ENCODE measurements at places on chromosomes 7 and 10. TPM values are rescaled to one million over a fixed set of nuclear protein-coding genes. Genes with fewer than 3 reads are reported as not detected.

GRCh38 chr10:67669978-67670377 is 26.0 kb downstream of the CTNNA3 start:
- H3K36me3 ChIP-seq: no peaks in the 10 kb centered on the region
- no peaks in the 10 kb centered on the region for H3K27me3 ChIP-seq
- no peak for DNase-seq
- peaks cover 17% of the 10 kb centered on the region for H3K4me1 ChIP-seq

DNA sequence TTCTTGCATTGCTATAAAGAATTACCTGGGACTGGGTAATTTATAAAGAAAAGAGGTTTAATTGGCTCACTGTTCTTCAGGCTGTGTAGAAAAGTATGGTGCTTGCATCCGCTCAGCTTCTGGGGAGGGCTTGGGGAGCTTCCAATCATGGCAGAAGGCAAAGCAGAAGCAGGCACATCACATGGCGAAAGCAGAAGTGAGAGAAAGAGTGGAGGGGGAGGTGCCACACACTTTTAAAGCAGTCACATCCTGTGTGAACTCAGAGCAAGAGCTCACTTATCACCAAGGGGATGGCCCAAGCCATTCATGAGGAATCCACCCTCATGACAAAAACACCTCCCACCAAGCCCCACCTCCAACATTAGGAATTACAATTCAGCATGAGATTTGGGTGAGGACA is 303.5 kb downstream of the OTUD1 start:
- H3K36me3 ChIP-seq: no peaks in the 10 kb centered on the region
- H3K4me3 ChIP-seq: no peak overlapping the region
- peaks cover 32% of the 10 kb centered on the region for H3K27me3 ChIP-seq
- no peak for DNase-seq
- H3K27ac ChIP-seq: no peak overlapping the region

DNA sequence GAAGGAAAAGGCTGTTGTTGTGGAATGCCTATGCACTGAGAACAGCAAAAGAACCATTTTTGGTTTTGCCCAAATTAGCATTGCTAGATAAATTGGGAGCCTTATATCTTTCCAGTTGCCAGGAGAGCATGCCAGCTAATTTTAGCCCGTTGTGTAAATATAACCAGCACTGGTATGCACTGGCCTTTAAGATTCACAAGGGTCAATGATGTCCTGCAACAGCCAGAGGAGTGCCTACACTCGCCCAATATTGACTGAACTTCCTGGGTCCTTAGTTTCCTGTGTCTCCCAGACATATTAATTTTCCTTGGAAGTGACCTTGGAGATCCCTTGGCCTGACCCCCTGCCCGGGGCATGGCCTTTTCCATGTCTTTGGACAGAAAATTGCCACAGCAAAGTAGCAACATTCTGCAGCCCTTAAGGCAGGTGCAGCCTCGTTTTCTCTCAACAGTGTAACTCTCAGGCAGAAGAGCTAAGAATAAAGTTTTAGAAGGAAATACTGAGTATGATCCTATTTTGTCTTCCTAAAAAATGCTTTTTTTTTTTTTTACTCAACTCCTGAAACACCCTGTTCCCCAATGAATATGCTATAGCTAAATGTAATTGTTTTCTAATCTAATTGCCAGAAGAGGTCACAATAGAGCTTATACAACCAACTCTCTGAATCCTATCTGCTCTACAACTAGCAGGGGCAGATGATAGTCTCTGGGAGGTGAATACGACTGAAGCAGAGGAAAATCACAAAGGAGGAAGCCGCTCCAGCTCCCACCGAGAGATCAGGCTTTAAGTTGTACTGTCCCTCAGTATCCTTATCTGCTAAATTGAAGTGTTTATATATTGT is 131.9 kb upstream of the PCGF5 start:
- H3K27ac ChIP-seq: no peak overlapping the region
- peaks cover 4% of the 10 kb centered on the region for H3K4me1 ChIP-seq
- no peak overlapping the region for H3K4me3 ChIP-seq
- no peaks in the 10 kb centered on the region for H3K36me3 ChIP-seq
- DNase-seq: no peak

DNA sequence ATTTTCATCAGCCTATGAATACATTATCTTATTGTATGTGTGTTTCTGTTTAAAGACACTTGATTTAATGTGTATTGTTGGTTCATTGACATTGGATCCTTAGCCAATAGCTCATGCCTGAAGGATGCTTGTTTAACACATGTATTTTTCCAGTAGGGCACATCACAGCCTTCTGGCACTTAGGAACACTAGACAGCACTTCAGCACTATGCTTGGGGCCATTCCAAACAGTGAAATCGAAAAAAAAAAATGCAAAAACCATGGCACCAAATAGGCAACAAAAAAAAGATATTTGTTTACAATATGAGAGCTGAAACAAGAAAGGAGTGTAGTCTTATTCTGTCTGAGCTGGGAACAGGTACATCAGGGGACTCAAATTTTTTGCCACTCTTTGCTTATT is 262.8 kb downstream of the SLC25A13 start:
- no peak overlapping the region for H3K27ac ChIP-seq
- H3K36me3 ChIP-seq: no peaks in the 10 kb centered on the region
- no peak for DNase-seq
- H3K4me1 ChIP-seq: peaks cover 5% of the 10 kb centered on the region
- H3K4me3 ChIP-seq: no peak overlapping the region

DNA sequence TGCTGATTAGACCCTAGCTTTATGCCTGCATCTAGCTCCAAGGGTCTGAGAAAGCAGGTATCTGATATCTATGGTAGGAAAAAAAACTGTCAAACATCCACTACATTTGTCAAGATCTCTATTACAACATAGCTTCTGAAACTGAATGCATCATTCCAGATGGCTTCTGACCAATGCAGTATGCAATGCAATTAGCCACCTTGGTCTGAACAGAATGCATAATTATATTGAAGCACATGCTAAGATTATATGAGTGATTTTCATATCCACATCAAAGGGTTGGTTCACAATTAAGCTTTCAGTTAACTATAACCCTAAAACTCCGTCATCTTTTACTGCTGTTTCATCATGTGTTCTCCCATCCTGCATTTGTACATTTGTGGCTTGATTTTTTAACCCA is 271.4 kb downstream of the POLR1F start:
- H3K27ac ChIP-seq: no peak overlapping the region
- H3K36me3 ChIP-seq: no peaks in the 10 kb centered on the region
- no peaks in the 10 kb centered on the region for H3K4me1 ChIP-seq
- peaks cover 5% of the 10 kb centered on the region for H3K27me3 ChIP-seq
- no peak for DNase-seq

DNA sequence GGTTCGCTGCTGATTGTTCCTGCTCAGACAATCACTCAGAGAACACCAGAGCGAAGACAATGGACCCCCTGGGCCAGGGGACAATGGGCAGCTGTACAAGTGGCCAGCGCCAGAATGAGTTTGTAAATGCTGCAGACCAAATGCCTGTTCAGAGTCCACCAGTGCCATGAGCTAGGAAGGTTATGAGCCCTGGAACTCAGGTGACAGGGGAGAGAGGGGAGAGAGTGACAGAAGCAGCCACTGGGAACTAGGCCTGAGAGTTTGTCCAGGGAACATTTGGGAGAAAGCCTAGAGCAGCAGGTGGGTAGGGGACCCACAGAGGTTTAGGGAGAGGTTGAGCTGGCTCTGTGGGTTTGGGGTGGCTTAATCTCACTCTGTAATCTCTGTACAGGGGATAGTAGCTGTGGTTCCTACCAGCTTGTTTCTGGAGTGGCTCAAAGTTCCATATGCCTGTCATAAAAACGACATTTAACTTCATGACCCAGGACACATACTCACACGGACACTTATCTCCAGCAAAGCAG is 60.4 kb downstream of the C10orf105 start:
- no peak overlapping the region for H3K27ac ChIP-seq
- peaks cover 26% of the 10 kb centered on the region for H3K4me1 ChIP-seq
- peaks cover 2% of the 10 kb centered on the region for H3K27me3 ChIP-seq
- DNase-seq: no peak
- no peaks in the 10 kb centered on the region for H3K36me3 ChIP-seq

- H3K27ac ChIP-seq: no peak overlapping the region
- H3K4me3 ChIP-seq: peak overlapping the region; percentile 51
- no peaks in the 10 kb centered on the region for H3K27me3 ChIP-seq
- H3K36me3 ChIP-seq: peaks cover 4% of the 10 kb centered on the region
- no peak for DNase-seq
These were observed 3.4 kb downstream of the PRXL2A start for GRCh38 chr10:80411681-80412220.

DNA sequence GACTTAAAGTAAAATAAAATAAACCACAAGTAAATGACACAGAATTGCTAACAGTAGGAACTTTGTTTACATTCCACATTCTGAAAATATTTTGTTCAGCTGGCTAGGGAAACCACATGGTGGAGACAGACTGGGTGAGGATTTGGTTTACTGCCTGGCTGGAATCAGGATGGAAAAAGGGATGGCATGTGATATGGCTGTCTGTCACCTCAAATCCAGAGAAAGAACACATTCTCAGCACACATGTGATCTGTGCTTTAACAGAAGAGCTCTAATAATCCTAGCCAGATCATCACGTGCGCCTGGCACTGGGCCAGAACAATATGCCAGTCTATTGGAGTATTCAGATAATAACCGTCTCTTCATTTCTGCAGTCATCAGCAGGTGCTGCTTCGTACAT is 90.9 kb upstream of the PIP4K2A start:
- DNase-seq: no peak
- no peaks in the 10 kb centered on the region for H3K4me1 ChIP-seq
- no peak overlapping the region for H3K27ac ChIP-seq
- H3K27me3 ChIP-seq: no peaks in the 10 kb centered on the region
- H3K36me3 ChIP-seq: no peaks in the 10 kb centered on the region
- H3K4me3 ChIP-seq: no peak overlapping the region

DNA sequence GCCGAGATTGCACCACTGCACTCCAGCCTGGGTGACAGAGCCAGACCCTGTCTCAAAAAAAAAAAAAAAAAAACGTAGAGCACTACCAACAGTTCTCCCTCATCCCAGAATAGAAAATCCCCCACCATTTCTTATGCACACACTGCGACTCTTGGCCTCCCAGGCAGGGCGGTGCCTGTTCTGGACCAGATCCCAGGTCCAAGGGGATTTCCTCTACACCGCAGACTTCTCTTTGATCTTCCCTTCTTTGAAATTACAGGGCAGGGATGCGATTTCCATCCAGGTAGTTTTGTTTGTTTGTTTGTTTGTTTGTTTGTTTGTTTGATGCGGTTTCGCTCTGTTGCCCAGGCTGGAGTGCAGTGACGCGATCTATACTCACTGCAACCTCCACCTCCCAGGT is 91.8 kb downstream of the SEPTIN14 start:
- H3K27ac ChIP-seq: no peak overlapping the region
- DNase-seq: no peak
- H3K4me1 ChIP-seq: no peaks in the 10 kb centered on the region
- H3K27me3 ChIP-seq: no peaks in the 10 kb centered on the region

GRCh38 chr10:68106656-68107055 is 2.6 kb upstream of the MYPN start:
- no peaks in the 10 kb centered on the region for H3K36me3 ChIP-seq
- no peak overlapping the region for H3K27ac ChIP-seq
- H3K4me1 ChIP-seq: peaks cover 4% of the 10 kb centered on the region
- no peak for DNase-seq

DNA sequence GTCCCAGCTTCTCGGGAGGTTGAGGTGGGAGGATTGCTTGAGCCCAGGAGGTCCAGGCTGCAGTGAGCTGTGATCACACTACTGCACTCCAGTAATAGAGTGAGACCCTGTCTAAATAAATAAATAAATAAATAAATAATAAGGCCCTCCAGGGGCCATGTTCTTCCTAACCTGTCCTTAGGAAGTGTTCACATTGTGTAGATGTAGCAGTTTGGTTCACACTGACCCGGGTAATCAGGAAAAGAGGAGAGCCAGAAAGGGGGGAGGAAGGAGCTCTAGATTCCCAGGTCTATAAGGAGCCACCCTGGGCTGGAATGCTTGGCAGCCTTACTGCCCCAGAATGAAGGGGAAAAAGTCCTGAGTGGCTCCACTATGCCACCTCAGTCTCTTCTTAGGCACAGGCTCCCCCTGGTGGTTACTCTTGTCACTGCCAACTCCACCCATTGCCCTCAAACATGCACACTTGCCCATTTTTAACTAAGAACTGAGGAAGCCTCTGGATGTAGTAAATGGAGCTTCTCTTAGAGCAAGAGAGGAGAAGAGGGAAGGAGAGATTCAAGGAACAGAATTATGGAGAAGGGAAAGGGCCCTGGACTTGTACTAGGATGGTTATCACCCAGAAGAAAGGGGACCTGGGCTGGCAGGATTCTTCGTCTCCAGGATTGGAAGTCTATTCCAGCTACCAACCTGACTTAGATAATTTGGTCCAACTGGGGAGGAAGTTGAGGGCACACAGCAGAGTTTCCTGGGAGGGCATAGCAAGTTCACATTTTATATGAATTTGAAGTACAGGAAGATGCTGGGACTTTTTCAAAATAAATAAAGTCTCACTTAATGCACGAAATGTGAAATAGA is 7.8 kb downstream of the HPS6 start:
- H3K4me3 ChIP-seq: no peak overlapping the region
- H3K36me3 ChIP-seq: no peaks in the 10 kb centered on the region
- peak; percentile 85 for DNase-seq
- H3K27ac ChIP-seq: no peak overlapping the region
- peaks cover 3% of the 10 kb centered on the region for H3K4me1 ChIP-seq

DNA sequence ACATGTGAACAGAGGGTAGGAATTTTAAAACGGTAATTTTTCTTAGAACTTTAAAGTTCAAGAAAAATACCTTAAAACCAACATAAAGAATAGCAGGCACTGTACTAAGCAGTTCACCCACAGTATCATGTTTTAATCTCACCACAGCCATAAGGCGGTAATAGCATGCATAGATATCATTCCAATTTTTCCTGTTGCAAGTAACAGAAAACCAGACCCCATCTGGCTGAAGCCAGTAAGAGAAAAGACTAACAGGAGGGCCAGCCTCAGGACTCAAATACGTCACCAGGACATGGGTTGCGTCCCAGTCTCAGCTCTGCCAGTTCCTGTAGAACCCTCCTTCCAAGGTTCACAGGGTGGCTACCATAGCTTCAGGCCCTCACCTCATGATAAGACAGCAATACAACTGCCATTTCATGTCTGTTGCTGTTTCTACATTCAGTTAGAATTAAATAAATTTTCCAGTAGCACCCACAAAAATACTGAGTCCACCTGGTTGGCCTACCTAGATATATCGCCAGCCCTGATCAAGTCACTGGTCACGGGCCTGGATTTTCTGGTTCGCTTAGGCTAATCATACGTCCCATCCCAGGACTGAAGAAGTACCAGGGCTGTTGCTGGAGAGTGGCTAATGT is 2.0 kb upstream of the RNF32 start:
- peaks cover 12% of the 10 kb centered on the region for H3K36me3 ChIP-seq
- peaks cover 22% of the 10 kb centered on the region for H3K27me3 ChIP-seq

- peaks cover 17% of the 10 kb centered on the region for H3K4me1 ChIP-seq
- no peak for DNase-seq
- H3K27me3 ChIP-seq: no peaks in the 10 kb centered on the region
- no peak overlapping the region for H3K4me3 ChIP-seq
These were observed 20.3 kb upstream of the CSGALNACT2 start for GRCh38 chr10:43117777-43118583.

Gene ZNF273
- total RNA-seq: 15.9 TPM

Gene FAS
- total RNA-seq: 2.3 TPM

Gene CXCL12
- 3.6 TPM for total RNA-seq

Gene LRRC18
- total RNA-seq: not detected

Gene C10orf62
- not detected for total RNA-seq

Gene CPXM2
- total RNA-seq: not detected

Data from neural crest cell (in vitro differentiated cells).